ENCODE measurements at places on chromosomes 7 and 10.

- DNase-seq, result no peak
Observed at GRCh38 chr10:113003052-113003451, 53.0 kb downstream of the TCF7L2 start.

GRCh38 chr7:107691716-107692115 lies 31.1 kb downstream of the SLC26A4 start:
- no peak for DNase-seq

GRCh38 chr10:133458710-133459453 lies 5.1 kb downstream of the SCART1 start:
- no peak for DNase-seq

GRCh38 chr7:115340828-115341227 lies 418.9 kb downstream of the MDFIC start:
- DNase-seq, result no peak

DNA sequence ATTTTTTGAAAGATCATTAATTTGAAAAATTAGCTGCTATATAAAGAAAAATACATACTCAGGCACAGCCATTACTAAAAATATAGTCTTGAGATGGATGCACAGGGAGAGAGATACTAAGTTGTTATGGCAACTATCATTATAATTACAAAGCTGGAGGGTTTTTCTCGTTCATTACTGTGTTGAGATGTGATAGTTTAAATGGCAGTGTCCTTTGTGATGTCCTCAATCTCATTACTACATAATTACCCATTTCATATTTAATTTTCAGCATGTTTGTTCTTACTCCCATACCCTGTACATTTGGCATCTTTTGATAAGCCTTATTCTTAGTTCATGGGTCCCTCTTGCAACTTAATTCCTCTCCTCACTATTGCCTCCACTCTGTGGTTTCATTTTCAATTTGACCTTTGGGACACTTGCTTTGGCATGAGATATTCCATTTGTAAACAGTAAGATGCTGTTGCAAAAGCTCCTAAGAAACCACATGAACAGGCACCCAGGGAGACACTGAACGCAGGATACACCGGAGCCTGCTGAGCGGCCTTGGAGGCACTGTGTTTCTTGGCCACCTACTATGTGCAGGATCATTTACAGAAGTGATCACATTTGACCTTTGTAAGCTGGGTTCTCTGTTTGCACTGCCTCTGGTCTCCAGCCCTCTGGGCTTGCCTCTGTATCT lies 4.8 kb upstream of the CPXM2 start:
- DNase-seq, result no peak

GRCh38 chr7:87475359-87476178 lies at the start of gene ABCB4:
Gene ABCB4 (minus strand): TSS chr7:87475680. CDS start chr7:87475465, 215 bp downstream.
- DNase-seq, result no peak

DNA sequence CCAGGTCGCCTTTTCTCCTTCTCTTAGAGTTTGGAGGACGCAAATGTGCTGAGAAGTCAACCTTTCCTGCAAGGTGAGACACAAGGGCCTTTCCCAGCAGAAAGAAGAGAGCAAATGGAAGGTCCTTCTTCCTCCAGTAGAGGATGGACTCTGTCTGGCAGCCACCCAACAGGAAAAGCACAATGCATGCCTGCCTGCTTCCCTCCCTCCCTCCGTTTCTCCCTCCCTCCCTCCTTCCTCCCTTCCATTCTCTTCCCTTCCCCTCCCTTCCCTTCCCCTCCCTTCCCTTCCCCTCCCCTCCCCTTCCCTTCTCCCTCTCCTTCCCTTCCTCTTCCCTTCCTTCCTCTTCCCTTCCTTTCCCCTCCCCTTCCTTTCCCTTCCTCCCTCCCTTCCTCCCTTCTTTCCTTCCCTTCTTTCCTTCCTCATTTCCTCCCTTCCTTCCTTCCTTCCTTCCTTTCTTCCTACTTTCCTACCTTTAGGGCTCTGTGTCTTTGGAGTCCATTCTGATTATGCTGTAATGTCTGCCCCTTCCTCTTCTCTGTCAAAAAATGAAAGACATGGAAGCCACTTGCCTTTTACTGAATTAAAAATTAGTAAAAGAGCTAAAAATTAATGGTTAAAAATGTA lies 66.4 kb downstream of the TRUB1 start:
- no peak for DNase-seq

DNA sequence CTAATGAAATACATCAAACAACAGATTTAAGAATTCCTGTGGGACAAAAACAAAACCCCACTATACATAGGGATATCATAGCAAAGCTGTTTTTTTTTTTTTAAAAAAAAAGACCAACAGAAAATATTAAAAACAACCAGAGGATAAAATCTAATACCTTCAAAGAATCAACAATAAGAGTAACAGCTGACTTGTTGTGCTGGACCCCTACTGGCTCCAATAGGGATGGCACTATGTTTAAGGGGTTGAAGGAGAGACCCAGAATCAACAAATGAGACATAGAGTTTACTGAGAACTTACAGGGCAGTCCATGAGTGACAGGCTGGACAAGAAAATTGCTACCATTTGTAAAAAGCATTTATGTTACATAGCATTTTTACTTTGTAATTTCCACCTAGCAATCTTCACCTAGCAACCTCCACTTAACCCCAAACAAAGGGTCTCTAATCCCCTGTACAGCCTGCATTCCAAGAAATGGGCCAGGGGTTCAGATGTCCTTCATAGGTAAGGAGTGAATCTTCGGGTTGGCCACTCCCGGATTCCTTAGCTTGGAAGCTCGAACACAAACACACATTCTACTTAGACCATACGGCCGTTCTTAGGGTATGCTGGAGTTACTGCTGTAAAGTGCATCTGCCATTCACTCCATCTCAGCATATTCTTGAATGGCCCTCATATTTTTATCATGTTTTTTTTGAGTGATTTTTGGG lies 25.8 kb downstream of the ASZ1 start:
- DNase-seq, result no peak

GRCh38 chr7:28383975-28384374 lies 28.3 kb upstream of the CREB5 start:
- DNase-seq, result no peak

DNA sequence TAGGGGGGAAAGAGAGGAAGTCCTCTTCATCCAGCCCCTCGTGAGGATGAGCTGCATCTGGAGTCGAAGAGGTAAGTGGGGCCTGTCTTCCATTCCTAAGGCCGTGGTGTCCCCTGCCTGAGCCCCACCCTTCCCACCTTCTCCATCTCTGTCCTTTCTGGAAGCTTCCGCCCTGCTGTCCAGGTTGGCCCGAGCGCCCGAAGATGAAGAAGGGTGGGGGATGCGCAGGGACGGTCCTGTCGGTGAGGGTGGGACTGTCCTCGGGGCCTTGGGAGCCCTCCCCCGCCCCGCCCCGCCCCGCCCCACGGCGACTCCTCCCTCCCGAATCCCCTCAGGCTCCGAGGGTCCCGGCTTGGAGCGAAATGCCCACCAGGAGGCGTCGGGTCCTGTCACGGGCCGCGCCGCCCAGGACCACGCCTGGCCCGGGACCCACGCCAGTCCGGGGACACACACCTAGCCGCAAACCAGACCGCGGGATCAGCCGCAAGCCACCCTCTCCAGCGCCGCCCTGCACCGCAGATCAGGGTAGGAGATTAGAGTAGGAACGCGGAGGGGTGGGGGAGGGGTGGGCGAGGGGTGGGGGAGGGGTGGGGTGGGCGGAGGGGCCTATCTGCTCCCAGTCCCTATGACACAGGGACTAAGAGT lies 15.3 kb downstream of the GPRIN2 start:
- DNase-seq, result no peak

DNA sequence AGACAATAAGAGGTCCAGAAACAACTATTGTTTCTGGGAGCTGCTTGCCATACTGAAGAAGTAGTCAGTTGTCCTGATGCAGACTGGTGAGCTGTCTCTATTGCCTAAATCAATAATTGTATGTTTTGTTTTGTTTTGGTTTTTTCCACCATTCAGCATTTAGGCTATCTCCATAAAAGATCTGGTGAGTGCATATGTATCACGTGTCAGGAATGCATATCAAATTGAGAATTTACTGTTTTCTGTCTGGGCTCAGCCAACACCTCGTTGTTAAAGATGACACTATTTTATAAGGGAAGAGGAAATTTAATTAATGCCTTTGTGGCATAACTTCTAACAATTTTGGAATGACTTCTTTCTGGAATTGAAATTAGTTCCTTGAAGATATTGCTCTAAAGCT lies 66.2 kb downstream of the SORCS1 start:
- no peak for DNase-seq

DNA sequence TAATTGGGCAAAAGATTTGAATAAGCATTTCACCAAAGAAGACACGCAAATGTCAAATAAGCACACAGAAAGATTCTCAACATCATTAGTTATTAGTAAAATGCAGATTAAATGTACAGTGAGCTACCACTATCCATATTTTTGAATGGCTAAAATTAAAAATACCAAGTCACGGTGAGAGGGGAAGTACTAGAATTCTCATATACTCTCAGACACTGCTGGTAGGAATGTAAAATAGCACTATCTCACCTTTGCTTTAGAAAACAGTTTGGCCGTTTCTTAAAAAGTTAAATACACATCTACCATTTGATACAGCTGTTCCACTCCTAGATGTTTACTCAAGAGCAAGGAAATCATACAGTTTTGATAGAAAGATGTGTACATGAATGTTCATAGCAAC lies 115.8 kb upstream of the CELF2 start:
- DNase-seq, result no peak

DNA sequence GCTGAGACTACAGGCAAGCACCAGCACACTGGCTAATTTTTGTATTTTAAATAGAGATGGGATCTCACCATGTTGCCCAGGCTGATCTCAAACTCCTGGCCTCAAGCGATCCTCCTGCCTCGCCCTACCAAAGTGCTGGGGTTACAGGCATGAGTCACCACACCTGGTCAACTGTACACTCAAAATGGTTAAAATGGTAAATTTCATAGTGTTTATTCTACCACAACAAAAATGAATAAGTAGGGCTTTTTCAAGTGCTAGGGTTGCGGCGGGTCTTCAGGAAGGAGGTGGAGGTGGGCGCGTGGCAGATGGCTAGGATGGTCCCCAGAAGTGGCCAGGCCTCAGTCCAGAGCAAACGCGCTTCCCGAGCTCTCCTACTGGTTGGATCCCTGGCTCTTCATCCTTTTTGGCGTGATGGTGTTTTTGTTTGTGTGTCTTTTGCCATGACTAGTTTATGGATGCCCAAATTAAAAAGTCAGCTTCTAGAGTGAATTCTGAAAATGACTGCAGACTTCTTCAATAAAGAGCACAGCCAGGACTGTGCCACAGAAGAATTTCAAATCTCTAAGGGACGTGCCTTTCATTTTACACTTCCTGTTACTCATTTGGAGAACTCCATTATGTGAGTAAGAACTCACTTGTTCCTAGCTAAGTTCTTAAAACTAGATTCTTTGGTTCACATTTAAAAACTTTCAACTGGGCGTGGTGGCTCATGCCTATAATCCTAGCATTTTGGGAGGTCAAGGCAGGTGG lies 73.9 kb downstream of the TMEM130 start:
- DNase-seq, result no peak

DNA sequence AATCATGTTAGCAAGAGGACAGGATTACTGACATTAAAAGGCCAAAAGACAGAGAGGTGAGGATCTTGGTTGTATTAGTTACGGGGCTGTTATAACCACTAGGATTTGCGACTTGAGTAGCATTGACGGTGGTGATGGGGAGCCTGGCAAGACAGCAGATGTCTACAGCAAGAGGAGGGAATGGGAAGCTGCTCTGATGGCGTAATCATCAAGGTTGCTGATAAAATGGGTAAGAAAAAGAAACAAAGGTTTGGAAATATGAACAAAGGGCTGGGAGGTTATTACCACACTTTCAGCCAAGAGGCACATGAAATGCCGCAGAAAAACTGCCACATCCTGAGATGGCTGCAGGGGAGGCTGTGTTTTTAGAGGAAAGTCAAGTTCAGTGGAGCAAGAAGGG lies 33.9 kb downstream of the TMEM229A start:
- no peak for DNase-seq

GRCh38 chr7:142722248-142722794 lies 27.0 kb upstream of the PRSS1 start:
- DNase-seq, result no peak

DNA sequence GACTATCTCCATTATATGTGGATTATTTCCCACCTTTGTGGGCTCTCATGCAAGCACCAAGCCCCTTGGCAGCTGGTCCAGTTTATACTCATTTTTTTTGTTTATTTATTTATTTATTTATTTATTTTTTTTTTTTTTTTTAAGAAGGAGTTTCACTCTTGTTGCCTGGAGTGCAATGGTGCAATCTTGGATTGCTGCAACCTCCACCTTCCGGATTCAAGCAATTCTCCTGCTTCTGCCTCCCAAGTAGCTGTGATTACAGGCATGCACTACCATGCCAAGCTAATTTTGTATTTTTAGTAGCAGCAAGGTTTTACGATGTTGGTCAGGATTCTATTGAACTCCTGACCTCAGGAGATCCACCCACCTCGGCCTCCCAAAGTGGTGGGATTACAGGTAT lies 2.8 kb downstream of the PRTFDC1 start:
- no peak for DNase-seq

DNA sequence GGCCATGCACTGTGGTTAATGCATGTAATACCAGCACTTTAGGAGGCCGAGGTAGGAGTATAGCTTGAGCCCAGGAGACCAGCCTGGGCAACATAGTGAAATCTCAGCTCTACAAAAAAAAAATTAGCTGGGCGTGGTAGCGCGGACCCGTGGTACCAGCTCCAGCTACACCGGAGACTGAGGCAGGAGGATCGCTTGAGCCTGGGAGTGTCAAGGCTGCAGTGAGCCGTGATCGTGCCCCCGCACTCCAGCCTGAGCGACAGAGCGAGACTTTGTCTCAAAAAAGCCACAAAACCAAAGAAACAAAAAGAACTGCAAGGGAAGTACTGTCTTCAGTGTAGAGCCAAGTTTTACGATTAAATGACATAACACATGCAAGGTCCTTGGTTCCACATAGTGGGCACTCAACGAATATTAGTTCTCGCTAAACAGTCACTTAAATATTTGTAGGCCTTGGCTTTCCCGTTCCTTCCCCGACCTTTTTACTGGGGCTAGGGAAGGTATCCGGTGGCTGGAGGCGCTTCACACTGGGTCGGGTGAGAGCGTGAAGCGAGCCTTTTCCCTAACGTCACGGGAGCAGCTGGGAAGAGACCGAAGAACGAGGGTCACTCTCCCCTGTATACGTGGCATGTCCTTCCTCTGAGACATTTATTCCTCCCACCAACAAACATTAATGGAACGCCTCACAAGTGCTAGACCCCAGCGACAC lies 993 bp upstream of the SND1 start:
- no peak for DNase-seq

- no peak for DNase-seq
Observed at GRCh38 chr10:47414752-47415519, 30.8 kb upstream of the ZNF488 start.

DNA sequence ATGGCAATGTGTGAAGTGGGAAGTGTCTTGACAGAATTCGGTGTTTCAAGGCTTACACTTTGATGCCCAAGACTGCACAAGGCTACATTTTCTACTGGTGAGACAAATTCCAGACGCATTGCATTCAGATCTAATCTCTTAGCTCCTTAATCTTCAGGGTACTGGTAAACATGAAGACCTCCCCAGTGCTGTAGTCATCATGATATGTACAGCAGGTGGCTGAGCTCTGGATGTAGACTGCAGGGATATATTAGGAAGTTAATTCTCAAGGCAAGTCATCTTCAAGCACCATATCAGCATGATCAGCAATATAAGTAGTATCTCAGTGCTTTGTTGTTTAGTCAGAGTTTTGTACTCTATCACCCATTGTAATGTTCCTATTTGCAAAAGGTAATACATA lies 61.8 kb downstream of the IKZF1 start:
- no peak for DNase-seq

Measured in bone marrow (tissue), 2 donors.